ENCODE measurements at places on chromosomes 13 and 19.

GRCh38 chr19:18480006-18480691, 41.7 kb downstream of the ELL start:
- no peak for DNase-seq

- no peak for DNase-seq
Measured at GRCh38 chr13:65605396-65605795, 1624.7 kb downstream of the PCDH9 start.

DNA sequence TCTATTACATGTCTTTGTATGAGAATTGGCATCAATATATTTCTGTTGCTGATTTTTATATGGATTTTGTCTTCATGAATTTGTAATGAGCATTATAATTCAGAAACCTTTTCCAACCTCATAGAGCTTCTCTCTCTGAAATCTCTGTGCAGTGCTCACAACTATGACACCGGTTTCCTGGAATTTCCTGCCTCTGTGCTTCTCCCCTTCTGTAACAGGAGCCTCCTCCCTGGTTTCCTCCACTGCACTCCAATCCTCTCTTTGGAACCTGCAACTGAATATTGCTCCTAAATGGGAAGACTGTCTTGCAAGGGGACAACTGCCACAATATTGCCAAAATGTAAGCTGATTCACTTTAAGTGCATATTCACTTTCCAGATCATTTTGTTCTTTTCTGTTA, 1147.9 kb downstream of the UQCRFS1 start:
- no peak for DNase-seq

GRCh38 chr13:99265162-99265800, 7.1 kb upstream of the GPR18 start:
- DNase-seq, result no peak

DNA sequence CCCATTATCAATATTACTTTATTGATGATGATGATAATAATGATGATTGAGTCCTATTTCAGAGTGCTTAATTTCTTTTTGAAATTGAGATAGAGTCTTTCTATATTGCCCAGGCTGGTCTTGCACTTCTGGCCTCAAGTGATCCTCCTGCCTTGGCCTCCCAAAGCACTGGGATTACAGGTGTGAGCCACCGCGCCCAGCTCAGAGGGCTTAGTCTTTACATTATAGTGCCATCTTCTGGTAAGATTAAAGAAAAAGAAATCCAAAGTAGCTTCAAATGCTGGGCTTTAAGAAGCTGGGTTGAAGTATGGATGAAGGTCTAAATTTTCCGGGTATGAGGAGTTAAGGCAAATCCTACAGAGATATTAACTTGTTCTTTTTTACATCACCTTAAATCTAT, 3.4 kb upstream of the ZNF333 start:
- DNase-seq, result no peak

DNA sequence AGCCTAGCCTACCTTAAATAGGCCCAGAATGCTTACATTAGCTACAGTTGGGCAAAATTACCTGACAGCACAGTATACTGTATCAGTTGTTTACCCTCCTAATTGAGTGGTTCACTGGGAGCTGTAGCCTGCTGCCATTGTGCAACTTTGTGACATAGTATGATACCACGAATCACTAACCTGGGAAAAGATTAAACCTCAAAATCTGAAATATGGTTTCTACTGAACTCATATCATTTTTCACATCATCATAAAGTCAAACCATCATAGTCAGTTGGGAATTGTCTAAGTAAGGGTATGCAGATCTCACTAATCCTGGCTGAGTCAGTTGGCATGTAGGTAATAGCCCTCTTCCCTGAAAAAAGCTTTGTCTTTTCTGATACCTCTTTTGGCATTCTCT, 9.2 kb downstream of the PAN3 start:
- no peak for DNase-seq

DNA sequence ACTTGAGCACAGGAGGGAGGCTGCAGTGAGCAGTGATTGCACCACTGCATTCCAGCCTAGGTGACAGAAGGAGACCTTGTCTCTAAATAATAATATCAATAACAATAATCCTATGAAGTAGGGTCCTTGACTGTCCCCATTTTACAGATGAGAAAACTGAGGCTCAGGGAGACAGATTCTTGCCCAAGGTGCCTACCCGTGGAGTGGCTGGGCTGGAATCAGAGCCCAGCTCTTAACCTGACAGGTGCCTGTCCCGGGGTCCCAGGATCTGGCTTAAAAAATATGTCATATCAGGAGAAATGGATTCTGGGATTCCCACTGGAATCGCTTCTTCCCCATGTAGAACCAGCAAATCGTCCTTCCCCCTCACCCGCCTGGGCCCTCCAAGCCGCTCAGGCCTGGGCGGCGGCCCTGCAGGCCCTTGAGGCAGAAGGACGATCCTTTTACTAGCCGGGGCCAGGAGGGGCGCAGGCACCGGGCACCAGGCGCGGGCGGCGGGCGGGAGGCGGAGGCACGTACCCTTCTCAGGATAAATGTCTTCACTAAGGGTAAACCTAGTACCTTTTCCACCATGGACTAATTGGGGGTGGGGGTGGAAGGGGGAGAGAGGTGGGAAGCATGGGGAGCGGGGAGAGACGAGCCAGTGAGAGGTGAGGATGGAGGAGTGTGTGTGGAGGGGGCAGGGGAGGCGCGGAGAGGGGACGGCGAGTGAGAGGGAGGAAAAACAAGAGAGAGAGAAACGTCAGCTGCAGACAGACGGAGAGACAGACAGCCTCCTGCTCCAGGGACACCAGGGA, 60.6 kb downstream of the COLGALT1 start:
- no peak for DNase-seq

DNA sequence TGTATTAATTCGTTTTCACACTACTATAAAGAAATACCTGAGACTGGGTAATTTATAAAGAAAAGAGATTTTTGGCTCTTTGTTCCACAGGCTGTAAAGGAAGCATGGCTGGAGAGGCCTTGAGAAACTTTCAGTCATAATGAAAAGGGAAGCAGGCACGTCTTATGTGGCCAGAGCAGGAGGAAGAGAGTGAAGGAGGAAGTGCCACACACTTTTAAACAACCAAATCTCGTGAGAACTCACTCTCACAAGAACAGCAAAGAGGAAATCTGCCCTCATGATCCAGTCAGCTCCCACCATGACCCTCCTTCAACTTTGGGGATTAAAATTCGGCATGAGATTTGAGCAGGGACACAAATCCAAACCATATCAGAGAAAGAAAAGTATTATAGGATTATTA, 1255.9 kb upstream of the MIR17HG start:
- DNase-seq, result no peak

DNA sequence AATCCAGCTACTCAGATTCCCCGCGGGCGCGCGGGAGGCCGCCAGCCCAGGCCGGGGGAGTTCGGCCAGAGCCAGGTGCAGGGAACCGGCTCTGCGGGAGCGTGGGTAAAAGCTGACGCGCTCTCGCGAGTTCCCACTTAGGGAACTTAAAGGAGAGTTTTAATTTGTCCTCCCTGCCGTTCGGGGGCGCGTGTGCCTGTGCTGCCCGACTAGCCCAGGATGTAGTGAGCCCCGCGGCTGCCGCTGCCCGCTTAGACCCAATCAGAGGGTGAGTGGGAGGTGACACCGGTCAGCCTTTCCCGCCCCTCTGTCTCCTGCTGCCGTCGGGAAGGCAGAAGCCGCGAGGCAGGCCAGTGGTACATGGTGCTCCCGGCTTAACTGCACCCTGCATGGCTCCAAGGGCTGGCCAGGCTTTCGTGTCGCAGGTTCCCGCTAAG, 36.0 kb upstream of the NEK3 start:
- peak; percentile 25 for DNase-seq

DNA sequence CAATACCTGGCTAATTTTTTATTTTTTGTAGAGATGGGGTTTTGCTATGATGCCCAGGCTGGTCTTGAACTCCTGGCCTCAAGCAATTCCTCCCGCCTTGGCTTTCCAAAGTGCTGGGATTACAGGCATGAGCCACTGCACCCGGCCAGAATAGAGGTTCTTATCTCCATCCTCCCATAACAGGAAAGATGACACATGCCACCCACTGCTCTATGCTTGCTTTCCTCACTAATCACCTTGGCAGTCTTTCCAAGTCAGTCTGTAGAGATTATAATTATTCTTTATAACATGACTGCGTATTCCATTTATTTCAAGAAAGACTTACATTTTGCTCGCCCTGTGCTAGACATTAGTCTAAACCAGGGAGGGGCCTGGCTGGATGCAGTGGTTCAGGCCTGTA, 6.7 kb downstream of the VAV1 start:
- DNase-seq, result no peak

DNA sequence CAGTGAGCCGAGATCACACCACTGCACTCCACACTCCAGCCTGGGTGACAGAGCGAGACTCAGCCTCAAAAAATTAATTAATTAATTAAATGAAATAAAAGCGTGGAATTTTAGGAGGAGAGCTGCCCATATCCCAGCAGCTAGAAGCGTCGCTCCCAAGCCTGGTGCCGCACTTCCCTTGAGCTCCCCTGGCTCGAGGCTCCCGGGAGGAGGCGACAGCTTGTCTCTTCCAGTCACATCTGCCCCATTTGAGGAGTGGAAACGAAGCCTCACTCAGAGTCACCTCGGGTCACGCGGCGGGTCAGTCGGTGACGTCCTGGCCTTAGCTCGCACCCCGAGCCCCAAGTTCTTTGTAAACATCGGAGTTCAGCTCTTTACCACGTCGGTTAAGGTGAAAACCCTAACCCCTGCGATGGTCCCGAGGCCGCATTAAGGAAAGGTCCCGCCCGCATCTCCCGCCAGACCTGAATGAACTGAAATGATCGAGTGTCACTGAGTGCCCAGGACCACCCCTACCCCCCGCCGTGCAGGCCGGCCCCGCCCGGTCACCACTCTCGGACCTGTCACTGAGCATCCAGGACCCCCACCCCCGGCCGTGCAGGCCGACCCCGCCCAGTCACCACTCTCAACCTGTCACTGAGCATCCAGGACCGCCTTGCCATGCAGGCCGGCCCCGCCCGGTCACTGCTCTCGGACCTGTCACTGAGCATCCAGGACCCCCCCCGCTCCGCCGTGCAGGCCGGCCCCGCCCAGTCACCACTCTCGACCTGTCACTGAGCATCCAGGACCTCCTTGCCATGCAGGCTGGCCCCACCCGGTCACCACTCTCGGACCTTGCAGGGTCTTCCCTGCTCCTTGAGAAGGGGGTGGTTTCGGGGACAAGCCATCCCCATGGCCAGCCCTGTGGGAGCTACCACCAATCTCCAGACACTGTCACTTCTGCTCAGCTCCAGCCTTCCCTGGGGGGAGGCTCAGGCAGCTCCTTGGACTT, 176.9 kb downstream of the KDM4B start:
- DNase-seq, result no peak

DNA sequence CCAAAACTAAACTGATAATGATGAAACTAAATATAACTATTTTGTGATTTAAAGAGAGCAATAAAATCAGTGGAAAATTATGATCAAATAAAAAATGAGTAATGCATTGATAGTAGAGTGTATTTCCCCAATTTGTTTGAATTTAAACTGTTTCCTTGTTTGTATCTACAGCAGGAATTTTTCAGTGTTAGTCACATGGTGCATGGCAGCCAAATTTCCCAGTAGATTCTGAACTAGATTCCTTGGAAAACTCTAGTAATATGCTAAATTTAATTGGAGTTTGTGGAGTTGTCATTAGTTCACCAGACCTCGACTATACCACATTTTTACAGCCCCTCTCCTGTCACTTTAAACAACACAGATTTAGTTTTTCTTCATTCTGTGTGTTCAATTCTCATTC, 156.2 kb downstream of the PCCA start:
- DNase-seq, result no peak

GRCh38 chr19:13100841-13101589, 1.6 kb downstream of the LYL1 start:
- no peak for DNase-seq

GRCh38 chr19:55391191-55391670, 5.5 kb downstream of the RPL28 start:
- no peak for DNase-seq

GRCh38 chr13:23722726-23723453, 152.7 kb downstream of the TNFRSF19 start:
- DNase-seq, result no peak

DNA sequence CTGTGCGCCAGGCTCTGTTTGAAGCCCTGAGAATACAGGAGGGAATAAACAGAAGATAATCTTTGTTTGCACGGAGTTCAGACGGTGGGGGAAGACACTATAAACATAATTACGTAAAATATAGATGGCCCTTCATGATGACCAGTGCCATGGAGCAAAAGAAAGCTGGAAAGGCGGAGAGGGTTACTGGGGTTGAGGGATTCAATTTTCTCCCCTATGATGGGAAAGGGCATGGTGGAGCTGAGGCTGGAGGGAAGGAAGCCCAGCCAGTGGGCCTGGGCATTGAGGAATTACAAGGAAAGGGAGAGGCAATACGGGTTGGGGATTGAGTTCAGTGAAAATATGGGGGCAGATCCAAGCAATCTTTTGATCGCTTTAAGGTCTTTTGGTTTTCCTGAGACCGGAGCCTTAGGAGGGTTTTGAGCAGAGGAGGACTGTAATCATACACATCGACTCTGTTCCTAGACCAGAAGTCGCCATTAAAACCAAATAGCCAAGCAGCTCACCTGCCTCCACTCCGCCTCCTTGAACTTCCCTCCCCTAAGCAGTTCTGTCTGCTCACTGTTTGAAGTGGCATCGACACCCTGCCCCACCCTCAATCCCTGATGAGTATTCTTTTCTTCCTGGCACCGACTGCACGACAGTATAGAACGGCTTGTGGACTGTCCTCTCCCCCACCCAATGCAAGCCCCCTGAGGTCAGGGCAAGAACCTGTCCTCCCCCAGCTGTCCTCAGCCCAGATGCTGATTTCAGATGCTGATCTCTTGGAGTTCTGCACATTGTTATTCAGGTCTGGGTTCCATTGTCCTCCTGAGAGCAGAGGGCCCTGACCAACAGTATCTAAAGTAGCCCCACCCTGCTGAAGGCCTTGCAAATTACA, 813 bp upstream of the ZNF296 start:
- no peak for DNase-seq

Measured in omental fat pad (tissue), 4 donors.